ENCODE measurements at places on chromosomes 6 and 20. TPM values are rescaled to one million over a fixed set of nuclear protein-coding genes. Genes with fewer than 3 reads are reported as not detected.

AHCY gene
- 205 TPM for total RNA-seq

BIRC7 gene
- not detected for total RNA-seq

KIAA0408 gene
- total RNA-seq, result 10.8 TPM

NKAIN4 gene
- total RNA-seq, result not detected

HCRTR2 gene
- total RNA-seq, result not detected

KIAA1755 gene
- total RNA-seq, result not detected

RBM12 gene
- 121 TPM for total RNA-seq

GMNN gene
- total RNA-seq, result 80.5 TPM

RIPK1 gene
- total RNA-seq, result 17.0 TPM

OR2J3 gene
- not detected for total RNA-seq

C6orf136 gene
- 28.1 TPM for total RNA-seq

C20orf141 gene
- not detected for total RNA-seq

TMEM244 gene
- total RNA-seq, result not detected

Data from activated CD8-positive, alpha-beta memory T cell treated with anti-CD3 and anti-CD28 coated beads for 36 hours (primary cell).